Upper lobe of left lung (tissue), 6 donors: ENCODE measurements at places on chromosomes 3 and 15. TPM values are rescaled to one million over a fixed set of nuclear protein-coding genes. Genes with fewer than 3 reads are reported as not detected.

SPATA16 gene
- not detected for total RNA-seq

ACSBG1 gene
- total RNA-seq = 3.0 TPM

STAB1 gene
- 259 TPM for total RNA-seq

BCHE gene
- 2.6 TPM for total RNA-seq

- H3K4me3 ChIP-seq = no peak overlapping the region
- no peaks in the 10 kb centered on the region for H3K4me1 ChIP-seq
- DNase-seq = no peak
- no peaks in the 10 kb centered on the region for H3K27me3 ChIP-seq
- no peak overlapping the region for H3K27ac ChIP-seq
- no peaks in the 10 kb centered on the region for H3K36me3 ChIP-seq
These were observed 246.5 kb downstream of the ROBO1 start for GRCh38 chr3:79521221-79521848.

- H3K27ac ChIP-seq = no peak overlapping the region
- no peaks in the 10 kb centered on the region for H3K27me3 ChIP-seq
These were observed 205.0 kb downstream of the RPLP1 start for GRCh38 chr15:69657626-69658025.

GRCh38 chr3:98874602-98875249, 26.8 kb downstream of the DCBLD2 start:
- H3K27ac ChIP-seq = no peak overlapping the region
- H3K36me3 ChIP-seq = no peaks in the 10 kb centered on the region
- no peak overlapping the region for H3K4me3 ChIP-seq
- H3K4me1 ChIP-seq = no peaks in the 10 kb centered on the region

- no peak overlapping the region for H3K27ac ChIP-seq
- no peak for DNase-seq
- H3K27me3 ChIP-seq = no peaks in the 10 kb centered on the region
- H3K4me1 ChIP-seq = peaks cover 20% of the 10 kb centered on the region
- H3K4me3 ChIP-seq = no peak overlapping the region
These were observed 125.8 kb upstream of the GALNT15 start for GRCh38 chr3:16048435-16049318.
